Stromal cell of bone marrow (primary cell): ENCODE measurements at places on chromosomes 7 and 10.

GRCh38 chr10:24503461-24504320, 220.0 kb downstream of the ARHGAP21 start:
- DNase-seq, result peak; percentile 24

DNA sequence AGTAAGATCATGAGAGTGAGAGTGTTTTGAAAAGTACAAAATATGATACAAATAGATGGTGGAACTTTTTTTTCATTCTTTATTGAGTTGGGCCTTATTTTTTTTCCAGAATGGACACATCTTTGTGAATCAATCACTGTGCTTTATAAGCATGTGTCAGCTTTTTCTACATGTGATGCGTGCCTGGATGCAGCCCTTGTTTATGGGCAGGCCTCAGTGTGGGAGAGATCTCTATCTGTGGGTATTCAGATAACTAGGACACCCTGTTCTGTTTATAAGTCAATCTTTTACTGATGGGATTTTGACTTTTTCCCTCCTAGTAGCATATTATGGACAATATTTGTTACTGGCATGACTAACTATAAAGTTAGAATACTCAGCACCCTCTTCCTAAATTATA, 42.9 kb upstream of the IKZF1 start:
- DNase-seq, result no peak

DNA sequence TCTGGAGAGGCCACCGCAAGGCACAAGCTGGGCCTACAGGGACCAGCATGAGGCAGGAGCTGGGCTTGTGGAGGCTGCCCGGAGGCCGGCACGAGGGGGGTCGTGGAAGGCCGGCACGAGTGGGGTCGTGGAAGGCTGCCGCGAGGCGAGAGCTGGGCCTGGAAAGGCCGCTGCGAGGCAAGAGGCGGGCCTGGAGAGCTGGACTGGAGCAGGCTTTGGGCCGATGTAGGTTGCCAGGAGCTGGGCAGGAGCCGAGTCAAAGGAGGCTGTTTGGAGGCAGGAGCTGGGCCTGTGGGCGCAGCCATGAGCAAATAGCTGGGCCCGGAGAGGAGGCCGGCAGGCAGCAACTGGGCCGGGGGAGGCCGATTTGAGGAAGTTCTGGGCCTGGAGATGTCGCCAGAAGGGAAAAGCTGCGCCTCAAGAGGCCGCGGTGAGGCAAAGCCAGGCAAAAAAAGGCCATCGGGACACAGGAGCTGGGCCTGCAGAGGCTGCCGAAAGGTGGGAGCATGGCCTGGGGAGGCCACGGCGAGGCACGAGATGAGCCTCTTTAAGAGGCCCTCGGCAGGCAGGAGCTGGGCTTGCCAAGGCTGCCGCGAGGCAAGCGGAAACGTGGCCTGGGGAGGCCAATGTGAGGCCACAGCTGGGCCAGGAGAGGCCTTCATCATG, 26.5 kb downstream of the MDH2 start:
- no peak for DNase-seq

DNA sequence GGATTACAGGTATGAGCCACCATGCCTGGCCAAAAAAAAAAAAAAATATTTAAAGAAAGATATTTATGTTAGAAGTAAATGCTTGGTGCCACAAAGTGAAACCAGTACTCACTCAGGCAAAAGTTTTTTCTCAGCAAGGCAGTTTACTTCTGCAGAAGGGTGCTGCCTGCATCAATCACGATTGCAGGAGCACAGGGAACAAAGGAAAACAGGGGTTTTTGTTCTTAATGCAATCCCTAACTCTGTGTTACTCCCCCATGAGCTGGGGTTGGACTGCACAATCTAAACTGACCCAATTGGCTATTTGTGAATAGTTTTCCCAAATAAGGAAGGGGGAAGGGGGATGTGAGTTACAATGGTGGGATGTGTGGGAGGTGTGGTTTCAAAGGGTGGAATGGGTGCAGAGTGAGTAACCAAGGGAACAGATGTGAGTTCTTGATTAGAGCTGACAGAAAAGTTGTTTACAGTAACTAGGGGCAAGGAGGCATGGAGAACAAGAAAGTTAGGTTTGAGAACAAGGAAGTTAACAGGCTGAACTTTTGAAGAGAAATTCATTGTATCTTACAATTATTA, 255.4 kb downstream of the TYW1 start:
- no peak for DNase-seq

DNA sequence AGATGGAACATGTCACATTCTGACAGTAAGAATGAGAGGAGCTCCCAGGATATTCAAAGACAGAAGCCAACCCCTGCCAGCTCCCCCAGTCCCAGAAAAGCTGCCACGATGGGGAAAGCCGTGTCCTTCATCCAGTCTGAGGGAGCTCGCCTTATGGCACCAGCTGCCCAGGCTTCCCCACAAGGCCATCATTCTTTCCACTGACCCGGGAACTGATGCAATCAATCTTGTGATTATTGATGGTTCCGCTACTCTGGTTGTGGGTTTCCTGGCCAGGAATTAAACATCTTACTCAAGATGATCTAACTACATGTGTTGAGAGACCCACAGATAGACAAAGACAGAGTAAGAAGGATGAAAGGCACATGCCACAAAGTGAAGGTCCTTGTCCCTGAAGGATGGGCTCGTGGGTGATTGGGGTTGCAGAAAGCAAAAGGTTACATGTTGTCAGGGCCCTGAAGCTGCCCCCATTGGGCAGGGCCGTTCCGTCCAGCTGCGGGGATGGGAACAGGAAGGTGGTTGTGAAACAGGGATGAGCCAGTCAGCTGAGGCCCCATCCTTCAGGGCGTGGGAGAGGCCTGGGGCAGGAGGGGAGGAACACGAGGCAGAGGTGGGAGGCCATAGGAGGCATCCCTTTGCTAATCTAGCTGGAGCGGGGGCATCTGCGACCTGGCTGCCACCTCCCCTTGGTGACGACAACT, 127.6 kb downstream of the OAT start:
- no peak for DNase-seq

DNA sequence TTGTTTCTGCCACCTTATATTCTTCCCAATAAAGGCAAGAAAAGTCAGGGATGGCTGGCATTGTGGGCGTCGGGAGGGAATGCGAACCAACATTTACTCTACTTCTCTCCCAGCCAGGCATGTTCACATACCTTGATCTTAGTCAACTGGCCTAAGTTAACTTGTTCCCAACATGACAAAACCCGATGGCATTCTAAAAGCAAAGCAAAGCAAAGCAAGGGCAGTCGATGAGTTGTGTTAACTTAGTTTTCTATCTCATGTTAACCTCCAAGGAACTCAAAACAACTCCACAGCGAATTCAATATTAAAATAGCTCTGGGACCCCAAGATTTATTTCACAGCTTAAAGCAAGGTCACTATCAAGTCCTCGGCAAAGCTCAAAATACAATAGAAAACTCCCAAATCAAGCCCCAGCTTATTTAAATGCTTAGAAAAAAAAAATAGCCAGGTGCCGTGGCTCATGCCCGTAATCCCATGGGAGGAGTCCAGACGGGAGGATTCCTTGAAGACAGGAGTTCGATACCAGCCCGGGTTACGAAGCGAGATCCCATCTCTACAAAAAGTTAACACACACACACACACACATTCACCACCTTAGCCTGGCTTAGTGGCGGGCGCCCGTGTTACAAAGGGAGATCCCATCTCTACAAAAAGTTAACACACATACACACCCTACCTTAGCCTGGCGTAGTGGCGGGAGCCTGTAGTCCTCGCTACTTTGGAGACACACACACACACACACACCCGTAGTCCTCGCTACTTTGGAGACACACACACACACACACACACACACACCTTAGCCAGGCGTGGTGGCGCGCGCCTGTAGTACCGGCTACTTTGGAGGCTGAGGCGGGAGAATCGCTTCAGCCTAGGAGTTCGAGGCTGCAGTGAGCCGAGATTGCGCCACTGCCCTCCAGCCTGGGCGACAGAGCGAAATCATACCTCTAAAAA, 901 bp upstream of the CCNY start:
- DNase-seq, result no peak
